ENCODE measurements at places on chromosomes 5 and 9.
A peak's percentile ranks its signal among the peaks of the same experiment; 100 is the strongest.

- no peak for DNase-seq
Observed at GRCh38 chr5:170603578-170604565, 100.1 kb downstream of the KCNIP1 start.

GRCh38 chr5:179121667-179122111 is 61.5 kb downstream of the ZNF354C start:
- no peak for DNase-seq

GRCh38 chr5:174187481-174187880 is 142.0 kb downstream of the NSG2 start:
- no peak for DNase-seq

DNA sequence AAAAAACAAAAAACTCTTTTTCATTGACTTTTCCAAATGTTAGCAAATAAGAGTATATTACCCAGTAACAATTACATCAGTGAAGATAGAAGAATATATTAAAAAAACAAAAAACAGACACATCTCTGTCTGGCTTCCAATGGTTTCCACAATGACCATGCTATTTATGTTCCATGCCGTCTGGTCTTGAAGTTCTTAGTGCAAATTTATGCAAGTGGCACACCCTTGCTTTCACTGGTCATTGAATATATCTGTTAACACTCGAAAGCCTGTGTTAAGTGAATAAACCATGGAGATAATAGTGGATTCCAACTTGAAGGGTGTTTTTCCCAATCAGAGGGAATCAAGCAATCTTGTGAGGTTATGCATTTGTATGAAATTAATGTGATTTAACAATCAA is 291.9 kb downstream of the KCTD16 start:
- DNase-seq: no peak

DNA sequence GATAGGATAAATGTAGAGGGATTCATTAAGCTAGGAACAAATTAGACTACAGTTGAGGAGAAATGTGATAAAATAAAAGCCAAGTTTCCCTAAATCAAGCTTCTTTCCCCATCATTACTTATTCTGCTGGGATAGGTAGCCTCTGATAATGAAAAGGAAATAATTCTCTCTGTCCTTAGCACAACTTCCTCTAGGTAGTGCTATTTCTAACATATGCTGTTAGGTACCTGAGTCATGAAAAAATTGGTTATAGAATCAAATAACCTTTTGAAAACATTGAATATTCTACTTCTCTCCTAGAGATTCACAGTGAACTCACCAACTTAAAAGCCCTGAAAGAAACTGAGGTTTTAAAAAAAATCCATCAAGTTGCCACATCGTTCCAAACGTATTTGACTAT is 1793.1 kb downstream of the EFNA5 start:
- no peak for DNase-seq

GRCh38 chr9:127586537-127586936 is 25.5 kb upstream of the STXBP1 start:
- peak; percentile 53 for DNase-seq

GRCh38 chr5:89036704-89037489 is 153.9 kb upstream of the MEF2C start:
- no peak for DNase-seq

GRCh38 chr5:125595095-125595494 is 828.1 kb upstream of the GRAMD2B start:
- no peak for DNase-seq

DNA sequence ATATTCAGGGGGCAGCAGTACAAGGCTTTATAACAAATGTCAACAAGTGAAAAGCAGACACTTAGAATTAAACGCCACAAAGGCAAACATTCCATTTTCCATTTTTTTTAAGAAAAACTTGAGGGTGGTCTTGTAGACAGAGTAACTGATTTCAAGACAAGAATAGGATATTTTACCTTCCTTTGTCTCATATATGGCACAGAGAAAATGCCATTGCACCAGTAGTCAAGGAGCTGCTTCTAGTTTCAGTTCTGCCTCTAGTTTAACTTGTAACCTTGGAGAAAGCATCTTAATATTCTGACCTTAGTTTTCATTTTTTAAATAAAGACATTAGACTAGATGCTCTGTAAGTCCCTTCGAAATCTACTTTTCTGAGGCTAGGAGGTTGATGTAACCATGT is 355.3 kb upstream of the KCNN2 start:
- no peak for DNase-seq

- DNase-seq: peak; percentile 64
Observed at GRCh38 chr9:15299374-15299939, 7.6 kb downstream of the TTC39B start.

DNA sequence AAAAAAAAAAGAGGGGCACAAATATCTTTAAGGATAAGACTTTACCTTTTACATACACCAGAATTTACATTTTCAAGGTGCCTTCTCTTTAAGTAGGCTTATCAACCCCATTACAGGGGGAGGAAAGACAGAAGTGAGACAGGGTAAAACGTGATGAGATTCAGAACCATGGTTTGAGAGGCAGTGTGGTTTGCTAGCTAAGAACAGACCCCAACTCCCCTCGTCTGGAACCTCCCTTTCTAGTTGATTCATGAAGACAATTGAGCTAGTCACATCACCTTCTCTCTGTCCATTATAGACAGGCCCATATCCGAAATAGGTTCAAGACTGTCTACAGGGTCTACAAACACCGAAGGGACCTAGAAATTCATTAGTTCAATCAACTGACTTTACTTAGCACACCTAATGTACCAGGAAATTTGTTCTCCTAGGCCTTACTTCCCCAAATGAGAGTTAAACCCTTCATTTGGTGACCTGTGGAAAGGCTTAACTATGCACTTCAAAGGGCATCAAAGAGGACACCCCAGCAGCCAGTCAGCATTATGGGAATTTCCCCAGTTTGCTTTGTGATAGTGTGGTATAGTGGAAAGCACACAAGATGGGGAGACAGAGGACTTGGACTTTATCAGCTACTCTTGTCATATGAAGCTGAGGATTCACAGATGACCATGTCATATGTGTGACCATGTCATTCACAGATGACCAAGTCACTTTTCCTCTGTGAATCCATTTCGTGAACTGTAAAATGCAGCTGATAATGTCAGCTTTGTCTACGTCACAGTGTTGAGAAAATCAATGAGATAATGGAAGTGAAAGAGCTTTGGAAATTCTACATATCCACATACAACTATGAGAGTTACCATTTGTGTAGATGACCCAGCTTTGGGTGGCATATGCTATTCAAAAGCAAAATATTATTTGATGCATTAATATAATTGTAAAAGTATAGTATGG is 40.2 kb upstream of the CYFIP2 start:
- peak; percentile 32 for DNase-seq

- DNase-seq: no peak
Observed at GRCh38 chr5:157671592-157672330, 428 bp downstream of the C5orf52 start.

GRCh38 chr5:56973473-56973872 is 21.6 kb upstream of the MIER3 start:
- no peak for DNase-seq

GRCh38 chr9:119609277-119609971 is 240.2 kb upstream of the BRINP1 start:
- DNase-seq: no peak

GRCh38 chr9:137339045-137339907 is 37.2 kb upstream of the NRARP start:
- no peak for DNase-seq

DNA sequence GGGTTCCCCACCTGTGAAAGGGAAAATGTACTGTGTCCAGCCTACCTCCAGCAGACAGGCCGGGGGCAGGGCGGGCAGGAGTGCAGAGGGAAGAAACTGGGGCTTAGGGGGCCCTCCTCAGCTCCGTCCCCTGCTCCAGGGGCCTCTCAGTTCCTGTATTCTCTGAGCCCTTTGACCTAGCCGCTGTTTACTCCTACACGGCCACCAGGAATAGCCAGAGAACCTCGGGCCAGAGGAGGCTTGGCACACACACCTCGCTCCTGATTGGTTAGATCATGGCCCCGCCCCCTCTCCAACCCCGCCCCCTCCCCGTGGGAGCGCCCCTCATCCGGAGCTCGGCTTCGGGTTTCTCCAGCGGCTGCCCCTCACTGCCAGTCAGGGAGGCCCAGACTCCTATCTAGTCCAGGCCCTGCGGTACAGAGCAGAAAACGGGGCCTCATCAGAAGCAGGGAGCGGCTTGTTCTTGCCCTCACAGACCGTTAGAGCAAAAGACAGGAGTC is 2.2 kb downstream of the ST6GALNAC6 start:
- no peak for DNase-seq

GRCh38 chr9:95478335-95478734 is 38.4 kb downstream of the PTCH1 start:
- DNase-seq: no peak

DNA sequence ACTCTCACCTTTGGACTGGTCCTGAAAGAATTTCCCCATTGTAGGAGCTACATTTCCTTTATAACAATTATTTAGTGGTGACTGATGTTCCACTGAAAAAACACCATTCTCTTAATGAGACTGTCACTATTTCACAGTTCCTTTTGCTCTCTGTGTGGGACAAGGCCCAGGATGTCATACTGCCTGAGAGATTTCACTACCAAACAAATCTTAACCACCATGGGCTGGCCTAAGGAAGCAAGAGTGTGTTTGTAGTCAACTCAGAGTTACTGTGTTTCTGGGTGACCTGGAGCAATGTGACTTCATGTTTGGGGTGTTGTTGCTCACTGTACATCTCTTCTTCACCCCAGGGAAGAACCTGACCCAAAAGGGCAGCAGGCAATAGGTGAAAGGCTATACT is 50.1 kb upstream of the ZNF608 start:
- DNase-seq: no peak

- no peak for DNase-seq
Observed at GRCh38 chr9:110248361-110248760, 7.9 kb downstream of the TXN start.

DNA sequence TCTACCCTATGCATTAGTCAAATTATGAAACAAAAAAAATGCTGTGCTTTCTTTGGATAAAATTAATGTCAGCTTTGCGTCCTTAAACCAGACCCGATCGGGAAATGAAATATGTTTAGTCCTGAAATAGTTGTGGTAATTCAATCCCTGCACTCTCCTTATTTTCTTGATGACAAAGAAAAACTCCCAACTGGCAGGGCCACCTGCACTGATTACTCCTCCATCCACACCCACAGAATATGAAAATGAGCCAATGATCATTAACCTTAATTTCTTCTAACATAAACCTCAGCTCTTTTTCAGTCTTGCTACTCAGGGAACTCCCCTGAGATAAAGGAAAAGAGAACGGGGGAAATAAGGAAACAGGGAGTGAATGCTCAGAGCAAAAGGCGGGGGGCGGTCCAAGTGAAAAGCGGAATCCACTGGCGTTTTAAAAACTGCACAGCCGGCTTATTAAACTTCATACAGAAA is 245.3 kb downstream of the BNC2 start:
- DNase-seq: no peak

DNA sequence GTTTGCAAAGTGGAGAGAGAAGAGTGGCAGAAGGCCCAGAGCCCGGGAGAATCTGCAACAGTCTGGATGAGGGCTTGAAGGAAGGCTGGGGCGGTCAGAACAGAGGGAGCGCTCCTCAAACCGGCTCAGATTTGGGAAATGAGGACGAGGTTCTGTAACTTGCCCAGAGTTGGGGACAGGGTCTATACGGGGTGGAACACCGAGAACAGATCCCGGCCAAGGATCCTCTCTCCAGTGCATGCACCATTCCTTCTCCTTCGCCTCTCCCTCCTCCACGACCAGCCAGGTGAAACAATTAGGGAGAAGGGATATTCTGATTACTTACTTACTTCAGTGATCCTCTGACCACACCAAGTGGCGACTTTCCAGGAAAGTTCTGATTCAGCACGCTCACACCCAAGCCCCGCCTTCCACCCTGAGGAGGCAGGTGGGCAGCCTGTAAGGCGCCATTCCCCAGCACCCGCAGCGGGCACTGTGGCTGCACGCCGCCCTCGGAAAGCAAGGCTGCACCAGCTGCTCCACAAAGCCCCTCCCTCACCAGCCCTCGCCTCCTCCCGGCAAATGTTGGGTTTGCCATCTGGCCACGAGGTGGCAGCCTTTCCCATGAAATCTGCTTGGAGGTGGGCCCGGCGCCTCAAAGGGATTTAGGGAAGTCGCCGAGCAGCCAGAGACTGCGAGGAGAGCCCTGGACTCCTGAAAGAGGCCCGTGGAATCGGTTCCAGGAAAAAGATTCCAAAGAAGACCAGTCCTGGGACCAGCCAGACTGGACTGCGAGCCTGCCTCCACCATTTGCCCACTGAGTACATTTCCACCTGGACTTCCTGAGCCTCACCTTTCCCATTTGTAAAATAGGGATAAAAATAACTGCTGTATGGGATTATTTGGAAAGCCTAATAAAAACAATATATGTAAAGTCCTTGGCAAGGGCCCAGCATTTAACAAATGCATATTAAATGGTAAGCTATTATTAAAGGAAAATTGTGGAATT is 22.2 kb upstream of the WWC1 start:
- peak; percentile 70 for DNase-seq

- DNase-seq: no peak
Observed at GRCh38 chr9:34707130-34707529, 2.8 kb downstream of the CCL21 start.

GRCh38 chr5:105954341-105954740 is 1716.4 kb downstream of the EFNA5 start:
- DNase-seq: no peak

DNA sequence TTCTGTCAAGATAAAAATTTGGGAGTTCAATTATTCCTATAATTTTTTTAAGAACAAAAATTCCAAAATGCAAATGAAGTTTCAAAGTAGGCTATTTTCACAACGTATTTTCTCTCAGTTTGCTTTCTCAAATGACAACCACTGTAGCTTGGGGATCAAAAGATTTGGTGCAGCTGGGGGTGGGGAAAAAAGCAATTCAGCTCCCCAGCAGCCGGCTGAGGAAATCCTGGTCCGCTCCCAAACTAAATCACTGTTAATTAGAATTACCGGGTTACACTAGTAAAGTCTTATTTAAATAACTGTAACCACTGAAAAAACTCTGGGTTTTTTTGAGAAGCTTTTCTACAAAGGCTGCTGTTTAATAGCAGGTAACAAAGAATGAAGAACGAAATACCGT is 5.7 kb downstream of the NR6A1 start:
- no peak for DNase-seq

DNA sequence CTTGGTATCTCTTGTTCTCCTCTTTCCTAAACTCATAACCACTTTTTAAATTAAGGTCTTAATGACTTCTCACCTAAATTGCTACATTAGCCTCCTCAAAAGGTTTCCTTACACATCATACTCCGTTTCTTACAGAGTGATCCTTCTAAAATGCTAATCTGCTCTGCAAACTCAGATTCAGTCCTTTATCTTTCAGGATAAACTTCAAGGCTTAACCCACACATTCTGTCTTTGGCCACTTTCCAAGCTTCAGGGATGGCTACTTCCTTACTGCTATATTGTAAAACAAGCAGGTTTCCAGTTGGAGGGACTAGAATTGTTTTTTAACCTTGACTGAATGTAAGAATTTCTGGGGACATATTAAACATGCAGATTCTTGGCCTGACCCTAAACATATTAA is 105.5 kb upstream of the CHD1 start:
- DNase-seq: no peak

- no peak for DNase-seq
Observed at GRCh38 chr9:130112538-130113151, 58.9 kb downstream of the GPR107 start.

DNA sequence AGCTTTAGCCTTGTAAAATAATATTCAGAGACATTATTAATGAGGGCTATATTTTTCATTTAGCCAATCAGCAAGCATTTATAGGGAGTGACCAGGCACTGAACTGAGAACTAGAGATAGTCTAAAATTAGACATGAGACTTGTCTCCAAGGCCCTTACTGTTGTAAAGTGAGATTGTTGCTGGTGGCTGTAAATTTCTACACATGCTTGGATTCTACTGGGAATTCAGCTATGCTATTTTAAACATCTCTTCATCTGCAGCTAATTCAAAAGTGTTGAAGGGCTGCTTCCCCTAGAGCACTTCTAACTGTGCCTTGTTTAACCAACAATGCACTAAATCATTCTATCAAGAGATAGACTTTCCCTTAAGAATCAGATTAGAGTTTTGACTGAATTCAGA is 67.4 kb downstream of the CHSY3 start:
- no peak for DNase-seq
